ENCODE measurements at places on chromosomes 11 and 22.

- DNase-seq, result no peak
Observed at GRCh38 chr11:35029979-35030682, 108.8 kb upstream of the CD44 start.

DNA sequence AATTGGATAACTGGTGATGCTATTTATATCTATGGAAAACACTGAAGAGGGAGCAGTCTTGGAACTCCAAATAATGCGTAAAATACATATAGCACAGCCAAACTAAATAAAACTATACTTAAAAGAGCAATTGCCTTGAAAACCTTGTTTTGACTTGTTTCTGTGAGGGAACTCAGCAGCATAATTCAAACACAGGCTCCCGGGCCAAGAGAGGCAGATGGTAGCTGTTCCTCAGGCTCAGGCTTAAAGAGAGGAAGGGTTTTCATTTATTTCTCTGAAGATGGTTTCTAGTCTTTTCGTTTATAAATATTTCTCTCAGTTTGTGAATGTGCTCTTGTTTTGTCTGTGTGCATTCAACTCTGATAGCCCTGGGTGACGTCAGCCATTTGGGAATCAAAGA is 82.4 kb downstream of the FANCF start:
- DNase-seq, result no peak

- DNase-seq, result no peak
Observed at GRCh38 chr11:83219095-83219494, 25.6 kb downstream of the ANKRD42 start.

GRCh38 chr11:60625262-60625661 is 74.2 kb upstream of the MS4A8 start:
- no peak for DNase-seq

All from effector memory CD8-positive, alpha-beta T cell (primary cell).